Umbilical cord (tissue), 2 donors: ENCODE measurements at places on chromosomes 13 and 19. TPM values are rescaled to one million over a fixed set of nuclear protein-coding genes. Genes with fewer than 3 reads are reported as not detected.
A peak's percentile ranks its signal among the peaks of the same experiment; 100 is the strongest.

The CLC gene
- total RNA-seq = not detected

GRCh38 chr13:77544355-77544754 is 8.8 kb downstream of the SCEL start:
- DNase-seq = peak; percentile 87

The PTGIR gene
- 22.6 TPM for total RNA-seq

The PPM1N gene
- total RNA-seq = not detected

The KCNN4 gene
- 6.3 TPM for total RNA-seq

DNA sequence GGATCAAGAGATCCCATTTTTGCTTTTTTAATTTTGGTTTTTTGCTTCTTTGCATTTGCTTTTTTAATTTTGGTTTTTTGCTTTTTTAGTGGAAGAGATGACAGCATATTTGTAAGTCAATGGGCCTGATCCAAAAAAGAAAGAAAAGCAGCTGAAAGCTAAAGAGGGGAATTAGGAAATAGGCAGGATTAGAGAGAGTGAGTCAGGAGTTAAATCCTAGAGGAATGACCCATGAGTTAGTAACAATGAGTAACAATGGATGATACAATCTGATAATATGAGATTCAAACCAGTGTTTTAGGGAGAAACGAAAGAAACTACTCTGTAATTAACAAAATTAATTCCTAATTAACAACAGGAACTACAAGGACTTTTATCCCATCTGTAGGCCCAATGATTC is 111.2 kb upstream of the SGCG start:
- DNase-seq = peak; percentile 73

DNA sequence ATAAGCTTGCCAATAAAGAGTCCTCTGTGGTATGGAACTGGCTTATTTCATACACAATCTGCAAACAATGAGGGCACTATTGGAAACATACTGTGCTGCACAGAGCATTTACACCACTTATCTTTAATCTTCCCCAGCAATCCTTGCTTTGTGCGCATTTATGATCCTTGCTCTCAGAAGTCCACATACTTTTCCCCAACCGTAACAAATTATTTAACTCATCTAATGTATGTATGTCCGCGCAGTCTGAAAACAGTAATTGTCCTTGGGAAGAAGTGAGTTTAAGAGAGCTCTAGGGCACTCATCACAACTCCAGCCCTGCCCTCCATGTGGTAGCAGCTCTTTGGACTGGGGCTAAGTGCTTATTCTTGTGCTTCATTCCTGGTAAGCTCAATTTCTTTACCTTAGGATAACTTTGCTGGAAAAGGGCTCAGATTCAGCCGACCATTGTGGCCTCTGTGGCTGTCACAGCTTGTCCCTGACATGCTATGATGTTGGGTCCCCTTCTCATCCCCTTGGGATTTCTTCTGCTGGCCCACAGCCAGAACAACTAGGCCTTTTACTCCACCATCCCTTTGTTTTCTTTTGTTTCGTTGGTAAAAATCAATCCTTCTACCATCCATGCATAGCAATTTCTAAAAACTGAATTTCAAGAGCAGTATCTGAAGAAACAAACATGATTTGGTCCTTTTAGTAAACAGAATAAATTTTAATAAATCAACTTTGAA is 152.7 kb downstream of the TNFRSF19 start:
- DNase-seq = peak; percentile 44
